ENCODE measurements at places on chromosomes 4 and X. TPM values are rescaled to one million over a fixed set of nuclear protein-coding genes. Genes with fewer than 3 reads are reported as not detected.

- no peak for DNase-seq
These were observed 16.4 kb downstream of the NSDHL start for GRCh38 chrX:152847281-152847680.

GRCh38 chr4:24489870-24490269 lies 94.5 kb downstream of the DHX15 start:
- DNase-seq: peak; percentile 65

DNA sequence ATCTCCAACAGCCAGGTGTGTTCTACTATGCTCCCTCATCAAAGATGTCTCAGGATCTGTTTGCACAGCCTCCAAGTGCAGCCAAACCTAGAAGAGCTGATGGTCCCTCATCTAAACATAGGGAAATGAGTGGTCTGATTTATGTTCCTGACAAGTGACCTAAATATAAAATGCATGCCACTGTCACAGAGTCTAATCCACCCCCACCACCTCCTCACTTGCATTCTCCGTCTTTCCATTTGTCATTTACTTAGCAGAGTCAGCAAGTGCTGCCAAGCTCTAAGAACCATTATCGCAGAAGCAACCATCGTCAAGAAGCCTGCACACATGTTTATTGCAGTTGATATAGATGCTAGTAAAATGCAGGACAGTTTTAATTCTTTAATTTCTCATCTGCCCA lies 33.1 kb upstream of the VCX3A start:
- no peak for DNase-seq

DNA sequence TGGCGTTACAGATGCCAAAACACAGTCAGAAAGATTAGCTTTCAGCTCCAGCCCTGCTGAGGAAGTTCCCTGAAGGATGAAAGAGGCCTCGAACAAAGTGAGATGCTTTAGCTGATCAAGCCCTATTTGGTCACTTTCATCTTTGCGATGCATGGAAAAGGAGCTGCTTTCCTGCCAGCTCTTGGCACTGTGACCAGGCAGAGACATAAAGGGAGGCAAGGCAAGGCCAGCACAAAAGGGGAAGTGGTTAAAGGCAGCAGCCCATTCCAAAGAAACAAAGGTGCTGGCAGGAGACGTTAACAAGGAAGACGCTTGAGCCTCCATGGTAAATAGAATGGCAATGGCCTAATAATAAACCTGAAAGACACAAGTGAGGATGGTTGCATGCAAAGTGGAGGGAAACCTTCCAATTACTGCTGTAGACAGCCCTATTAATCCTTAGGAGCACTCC lies 617.1 kb upstream of the INTU start:
- DNase-seq: no peak

DNA sequence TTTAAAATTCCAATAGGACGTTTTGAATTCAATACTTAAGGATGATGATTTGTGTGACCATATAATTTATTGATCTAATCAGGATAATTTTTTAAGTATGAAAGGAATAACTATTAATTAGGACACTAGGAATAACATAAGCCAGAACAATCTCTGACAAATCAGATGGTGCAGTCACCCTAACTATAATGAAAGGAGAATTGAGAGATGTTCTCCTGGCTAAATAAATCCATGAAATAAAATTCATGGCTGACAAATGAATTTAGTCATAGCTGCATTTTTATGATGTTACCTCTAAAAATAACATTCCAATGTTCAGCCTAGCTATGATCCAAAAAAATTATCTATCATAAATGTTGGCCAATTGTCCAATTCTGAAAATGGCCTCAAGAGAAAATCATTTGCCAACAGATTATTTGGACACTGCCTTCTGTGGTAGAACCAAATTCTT lies 190.6 kb upstream of the NEIL3 start:
- no peak for DNase-seq

DNA sequence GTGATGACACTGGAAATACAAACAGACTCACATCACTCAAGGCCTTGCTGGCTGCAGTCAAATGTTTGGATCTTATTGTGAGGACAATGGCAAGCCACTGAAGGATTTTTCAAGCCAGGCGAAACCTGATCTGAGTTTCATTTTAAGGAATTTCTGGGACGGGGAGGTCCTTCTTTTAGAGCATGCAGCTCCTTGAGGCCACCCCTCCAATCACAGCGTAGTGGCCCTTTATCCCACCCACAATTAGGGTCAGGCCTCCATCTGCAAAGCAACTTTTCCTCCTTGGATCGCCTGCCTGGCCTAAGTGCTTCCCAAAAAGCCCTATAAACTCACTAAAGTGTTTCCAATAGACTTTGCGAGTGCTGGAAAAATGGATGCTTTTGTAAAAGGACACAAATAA lies 115.5 kb downstream of the EFHC2 start:
- no peak for DNase-seq

DNA sequence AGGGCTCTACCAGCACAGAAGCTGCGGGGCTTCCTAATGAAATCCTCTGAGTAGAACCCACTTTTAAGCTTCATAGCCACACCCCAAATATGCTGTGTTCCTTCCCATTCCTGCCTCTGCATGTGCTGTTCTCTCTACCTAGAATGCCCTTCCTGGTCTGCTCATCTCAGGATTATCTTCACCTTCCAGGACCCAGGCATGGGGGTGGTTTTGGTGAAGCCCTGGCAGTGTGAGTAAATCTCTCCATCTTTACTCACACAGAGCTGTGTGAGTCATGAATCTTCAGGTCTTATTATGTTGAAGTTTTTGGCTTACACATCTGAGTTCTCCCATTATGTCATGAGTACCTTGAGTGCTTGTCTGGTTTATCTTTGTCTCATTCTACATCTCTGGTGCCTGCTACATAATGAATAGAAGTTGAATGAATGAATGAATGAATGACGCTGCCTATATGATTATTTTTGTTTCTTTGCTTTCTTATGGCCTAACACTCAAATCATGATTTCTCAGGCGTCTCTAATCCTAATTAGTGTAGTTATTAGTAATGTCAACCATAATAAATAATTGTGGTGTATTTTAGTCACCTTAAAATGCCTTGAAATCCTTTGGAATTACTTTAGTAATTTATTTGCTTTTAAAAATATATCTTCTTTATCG lies 41.9 kb downstream of the HADH start:
- DNase-seq: no peak

DNA sequence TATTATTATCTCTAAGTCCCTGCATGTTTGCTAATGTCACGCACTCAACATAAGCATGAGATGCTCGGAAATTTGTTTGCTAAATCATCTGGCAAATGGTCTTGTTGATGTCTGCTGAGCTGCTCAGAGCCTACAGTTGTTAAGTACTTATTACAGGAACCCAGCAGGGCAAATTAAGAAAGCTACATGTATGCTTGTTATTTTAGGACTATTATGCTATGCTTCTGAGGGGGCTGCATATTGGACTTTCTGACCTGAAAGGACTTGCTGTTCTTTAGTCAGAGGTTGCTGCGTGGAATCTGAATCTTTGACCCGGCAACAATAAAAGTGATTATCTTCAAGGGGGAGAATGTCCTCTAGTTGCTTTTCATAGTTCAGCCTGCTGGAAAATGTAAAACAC lies 36.3 kb upstream of the TENM3 start:
- no peak for DNase-seq

- no peak for DNase-seq
These were observed 260.8 kb downstream of the BCOR start for GRCh38 chrX:39836802-39837420.

DNA sequence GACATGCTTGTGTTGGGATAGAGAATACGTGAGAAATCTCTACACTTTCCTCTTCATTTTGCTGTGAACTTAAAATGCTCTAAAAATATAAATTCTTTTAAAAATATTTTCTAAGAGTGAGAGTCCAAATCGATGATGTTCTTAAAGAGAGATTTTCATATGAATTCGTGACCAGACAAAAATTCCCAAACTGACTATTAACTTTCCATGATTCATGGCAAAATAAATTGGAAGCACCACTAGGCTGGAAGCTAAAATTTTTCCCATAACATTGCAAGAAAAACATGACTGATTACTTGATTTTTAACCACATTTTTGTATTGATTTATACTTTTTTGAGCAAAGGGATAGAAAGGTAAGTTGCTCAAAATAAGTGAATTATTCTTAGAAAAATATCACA lies 201.1 kb downstream of the ANTXR2 start:
- DNase-seq: no peak

- DNase-seq: no peak
These were observed 5.5 kb upstream of the TMEM255A start for GRCh38 chrX:120316587-120317283.

DNA sequence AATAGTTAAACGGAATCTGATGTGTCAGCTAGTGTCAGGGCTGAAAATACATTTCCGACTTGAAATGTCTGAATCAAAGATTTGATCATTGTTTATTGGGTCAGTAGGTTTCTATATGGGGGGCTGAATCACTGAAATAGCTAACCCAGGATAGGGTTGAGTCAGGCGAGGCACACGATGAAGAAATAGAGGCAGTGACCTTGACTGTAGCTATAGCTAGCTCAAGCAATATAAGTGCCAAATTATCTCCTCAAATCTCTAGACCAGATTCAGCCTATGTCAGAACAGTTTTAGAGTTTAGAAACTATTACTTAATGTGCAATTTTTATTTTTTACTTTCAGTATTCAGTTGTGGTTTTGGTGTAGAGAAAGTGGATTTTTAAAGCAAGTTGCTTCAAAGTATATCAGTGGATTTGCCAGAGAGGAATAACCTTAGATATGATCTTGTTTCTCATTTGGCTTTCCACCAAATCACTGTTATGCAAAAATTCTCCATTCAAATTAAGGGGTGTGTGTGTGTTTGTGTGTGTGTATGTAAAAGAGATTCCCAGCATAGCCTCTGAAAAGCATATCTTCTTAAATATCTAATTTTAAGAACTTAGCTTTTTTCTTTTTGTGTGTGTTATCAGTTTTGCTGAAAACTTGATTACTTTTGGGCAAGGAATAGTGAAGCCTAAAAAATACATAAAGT lies 100.3 kb upstream of the RPL34 start:
- DNase-seq: no peak

GRCh38 chr4:150252306-150252705 lies 174.1 kb downstream of the DCLK2 start:
- no peak for DNase-seq

DNA sequence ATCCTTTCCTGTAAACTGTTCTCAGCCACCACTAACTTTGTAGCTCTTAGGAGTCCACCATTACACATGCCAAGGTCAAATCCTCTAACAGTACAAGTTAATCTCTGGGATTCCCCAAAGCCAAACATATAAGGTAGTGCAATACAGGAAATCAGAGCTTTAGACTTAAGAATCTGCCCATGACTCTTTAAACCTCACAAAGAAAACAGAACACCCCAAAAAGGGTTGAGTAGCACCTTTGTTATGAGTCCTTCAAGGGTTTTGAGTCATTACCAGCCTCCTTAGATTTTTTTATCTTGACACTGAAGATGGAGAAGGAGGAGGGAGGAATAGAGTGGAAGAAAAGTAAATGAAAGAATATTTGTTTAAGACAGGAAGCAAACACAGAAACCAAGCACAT lies 243.9 kb upstream of the SPANXN1 start:
- no peak for DNase-seq

DNA sequence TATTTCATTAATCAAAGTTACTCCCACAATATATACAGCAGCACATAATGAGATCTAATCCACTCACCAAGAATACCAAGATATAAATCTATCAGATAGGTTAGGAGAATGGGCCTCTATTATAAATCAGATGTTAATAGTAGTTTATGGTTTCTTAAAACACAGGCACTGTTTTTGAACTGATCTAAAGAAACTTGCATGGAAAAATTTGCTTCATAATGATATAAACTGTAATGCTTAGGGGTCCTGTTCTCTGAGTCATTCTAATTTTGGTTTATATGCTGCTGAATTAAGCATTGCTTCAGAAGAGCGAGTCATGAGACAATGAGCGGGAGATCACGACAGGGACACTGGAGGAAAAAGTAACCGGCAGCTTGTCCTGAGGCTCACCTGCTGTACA lies 113.3 kb upstream of the OTUD4 start:
- DNase-seq: no peak

DNA sequence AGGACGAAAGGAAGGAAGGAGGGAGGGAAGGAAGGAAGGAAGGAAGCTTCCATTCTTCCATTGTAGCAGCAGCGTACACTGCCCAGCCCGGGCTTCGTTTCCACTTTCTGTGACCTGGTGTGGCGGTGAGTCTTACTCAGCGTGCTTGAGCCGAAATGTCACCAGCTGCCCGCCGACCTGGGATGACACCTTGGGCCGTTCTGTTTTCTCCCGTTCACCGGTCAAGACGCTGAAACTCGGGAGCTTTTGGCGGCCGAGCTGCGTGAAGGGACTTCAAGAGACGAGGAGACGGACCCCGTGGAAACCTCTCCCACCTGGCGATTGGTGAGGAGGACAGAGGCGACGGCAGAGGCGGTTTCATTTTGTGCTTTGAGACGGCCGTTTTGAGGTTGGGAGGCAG lies 47.1 kb upstream of the PPP2R3B start:
- DNase-seq: no peak

DNA sequence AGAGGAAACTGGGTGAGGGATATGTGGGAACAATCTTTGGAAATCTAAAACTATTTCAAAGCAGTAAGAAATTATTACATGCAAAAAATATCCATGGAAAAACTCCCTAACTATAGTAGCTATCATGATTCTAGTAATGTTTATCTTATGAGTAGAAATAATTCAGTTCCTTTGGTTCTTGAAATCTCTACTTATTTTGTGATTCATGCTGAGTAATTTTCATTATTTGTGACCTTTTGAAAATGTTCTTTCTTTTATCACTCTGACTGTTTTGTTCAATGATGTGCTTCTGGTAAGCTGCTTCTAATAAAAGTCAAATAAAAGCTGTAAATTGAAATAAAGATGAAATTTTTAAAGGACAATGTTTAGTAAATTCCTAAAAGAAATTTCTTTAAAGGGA lies 40.4 kb upstream of the MAGEB10 start:
- no peak for DNase-seq

DNA sequence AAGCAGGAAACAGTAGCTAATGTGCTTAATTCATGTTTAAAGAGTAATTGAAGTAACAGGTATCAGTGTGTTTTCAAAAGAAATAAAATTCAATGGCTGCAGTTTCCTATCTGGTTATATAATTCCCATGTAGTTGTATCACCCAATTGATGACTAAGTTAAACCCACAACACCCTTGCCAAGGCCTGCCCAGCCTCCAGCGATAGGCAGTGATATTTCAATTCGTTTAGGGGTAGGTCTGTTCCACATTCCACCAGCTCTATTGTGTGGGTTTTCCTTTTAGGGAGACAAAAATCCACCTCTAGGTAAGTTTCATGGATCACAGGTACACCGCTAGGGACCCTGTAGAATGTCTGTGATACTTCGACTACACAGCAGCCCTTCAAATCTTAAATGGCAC lies 24.7 kb upstream of the MXRA5 start:
- DNase-seq: no peak

DNA sequence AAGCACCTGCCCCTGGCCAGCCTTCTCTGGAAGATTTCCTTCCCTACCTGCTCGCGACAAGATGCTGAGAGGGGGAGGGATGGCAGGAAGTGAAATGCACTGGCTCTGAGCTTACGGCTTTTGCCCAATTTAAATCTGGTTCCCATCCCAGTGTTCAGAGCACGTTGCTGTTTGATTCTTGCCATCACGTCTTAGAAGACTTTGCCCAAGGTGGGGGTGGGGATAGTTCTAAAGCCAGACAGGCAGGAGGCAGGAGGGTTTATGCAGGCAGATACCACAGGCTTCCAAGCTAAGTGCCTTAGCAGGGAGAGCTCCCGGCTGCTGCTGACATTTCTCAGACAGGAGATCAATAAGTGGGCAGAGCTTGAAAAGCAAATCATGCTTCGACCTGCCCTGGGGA lies 393.9 kb downstream of the MID1IP1 start:
- DNase-seq: no peak

The SFRP2 gene
- total RNA-seq: 0.14 TPM

The GJB1 gene
- total RNA-seq: not detected

The SLIT2 gene
- 6.0 TPM for total RNA-seq

The HS3ST1 gene
- 2.4 TPM for total RNA-seq

The PLXNA3 gene
- total RNA-seq: 16.6 TPM

The PPBP gene
- total RNA-seq: 1.2 TPM

The TKTL1 gene
- 11.7 TPM for total RNA-seq

The DGKK gene
- not detected for total RNA-seq

Data from left ventricle myocardium inferior (tissue), 1 donor.